GM23248 (cell line): ENCODE measurements at places on chromosomes 11 and 22.
A peak's percentile ranks its signal among the peaks of the same experiment; 100 is the strongest.

DNA sequence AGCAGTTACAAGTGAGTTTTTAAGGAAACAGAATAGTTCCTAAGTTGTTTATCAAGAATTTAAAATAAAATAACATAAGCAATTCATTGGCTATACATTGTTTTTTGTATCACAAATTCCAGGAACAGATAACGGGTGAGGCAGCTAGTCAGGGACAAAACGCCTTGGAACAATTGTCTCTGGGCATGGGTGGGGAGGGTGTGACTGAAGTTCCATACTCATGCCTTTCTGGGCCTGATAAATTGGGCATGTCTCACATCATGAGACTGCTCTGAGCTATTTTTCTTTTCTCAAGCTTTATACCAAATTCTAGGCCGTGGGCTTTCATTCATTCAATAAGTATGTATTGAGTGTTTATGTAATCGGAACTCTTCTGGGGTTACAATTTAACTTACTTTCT is 21.6 kb downstream of the FOLR3 start:
- peak; percentile 17 for DNase-seq

DNA sequence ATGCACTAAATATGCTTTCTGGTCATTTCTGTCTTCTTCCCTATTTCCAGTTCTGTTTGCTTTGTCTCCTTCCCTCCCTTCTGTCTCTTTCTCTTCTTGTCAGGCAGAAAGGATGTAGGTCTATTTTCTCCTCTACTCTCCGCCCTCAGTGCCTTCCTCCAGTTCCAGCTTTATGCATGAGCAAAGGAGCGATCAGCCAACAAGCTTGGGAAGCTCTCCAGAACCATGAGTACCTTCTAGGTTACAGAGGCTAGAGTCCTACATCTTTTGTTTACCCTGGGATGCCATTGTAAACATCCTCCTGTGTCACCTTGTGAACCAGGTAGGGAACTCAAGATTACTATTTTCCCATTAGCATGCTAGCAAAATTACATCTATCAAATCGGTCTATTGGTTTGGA is 7.9 kb upstream of the SPON1 start:
- no peak for DNase-seq

GRCh38 chr11:128171506-128171905 is 415.9 kb downstream of the ETS1 start:
- DNase-seq = peak; percentile 42

DNA sequence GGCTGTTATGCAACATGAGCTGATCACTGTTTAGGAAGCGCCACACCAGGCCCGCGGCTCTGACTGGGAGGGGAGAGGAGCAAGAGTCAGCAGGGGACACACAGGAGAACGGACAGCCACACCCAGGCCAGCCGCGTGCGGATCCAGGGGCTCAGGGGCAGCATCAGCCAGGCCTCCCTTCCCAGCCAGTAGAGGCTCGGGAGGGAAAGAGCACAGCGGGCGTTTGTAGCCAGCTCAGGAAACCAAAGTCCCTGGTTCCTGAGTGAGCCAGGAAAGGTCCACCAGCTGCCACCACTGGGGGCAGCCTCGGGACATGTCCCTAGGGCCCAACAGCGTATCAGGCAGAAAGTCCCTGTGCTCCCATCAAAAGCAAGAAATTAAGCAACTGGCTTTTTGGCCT is 71.8 kb upstream of the PITPNB start:
- peak; percentile 68 for DNase-seq

- no peak for DNase-seq
These were observed 26.7 kb downstream of the ALKBH3 start for GRCh38 chr11:43907028-43907975.

DNA sequence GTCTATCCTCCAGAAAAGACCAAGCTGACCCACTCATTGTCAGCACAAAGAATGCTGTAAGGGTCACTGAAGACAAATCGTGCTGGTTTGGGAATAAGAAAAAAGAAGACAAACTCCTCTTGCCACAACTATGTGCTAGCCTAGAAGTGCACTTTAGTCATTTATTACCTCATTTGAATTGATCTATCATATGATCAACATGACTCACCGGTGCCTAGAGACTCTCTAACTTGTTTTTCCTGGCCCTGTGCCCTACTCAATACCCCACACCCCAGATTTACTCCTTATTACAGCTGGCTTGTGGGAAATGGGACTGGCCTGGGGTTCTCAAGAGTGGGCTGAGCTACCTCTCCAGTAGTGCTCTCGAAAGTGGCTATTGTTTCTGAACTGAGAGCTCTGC is 35.9 kb upstream of the HORMAD2 start:
- DNase-seq = peak; percentile 96

DNA sequence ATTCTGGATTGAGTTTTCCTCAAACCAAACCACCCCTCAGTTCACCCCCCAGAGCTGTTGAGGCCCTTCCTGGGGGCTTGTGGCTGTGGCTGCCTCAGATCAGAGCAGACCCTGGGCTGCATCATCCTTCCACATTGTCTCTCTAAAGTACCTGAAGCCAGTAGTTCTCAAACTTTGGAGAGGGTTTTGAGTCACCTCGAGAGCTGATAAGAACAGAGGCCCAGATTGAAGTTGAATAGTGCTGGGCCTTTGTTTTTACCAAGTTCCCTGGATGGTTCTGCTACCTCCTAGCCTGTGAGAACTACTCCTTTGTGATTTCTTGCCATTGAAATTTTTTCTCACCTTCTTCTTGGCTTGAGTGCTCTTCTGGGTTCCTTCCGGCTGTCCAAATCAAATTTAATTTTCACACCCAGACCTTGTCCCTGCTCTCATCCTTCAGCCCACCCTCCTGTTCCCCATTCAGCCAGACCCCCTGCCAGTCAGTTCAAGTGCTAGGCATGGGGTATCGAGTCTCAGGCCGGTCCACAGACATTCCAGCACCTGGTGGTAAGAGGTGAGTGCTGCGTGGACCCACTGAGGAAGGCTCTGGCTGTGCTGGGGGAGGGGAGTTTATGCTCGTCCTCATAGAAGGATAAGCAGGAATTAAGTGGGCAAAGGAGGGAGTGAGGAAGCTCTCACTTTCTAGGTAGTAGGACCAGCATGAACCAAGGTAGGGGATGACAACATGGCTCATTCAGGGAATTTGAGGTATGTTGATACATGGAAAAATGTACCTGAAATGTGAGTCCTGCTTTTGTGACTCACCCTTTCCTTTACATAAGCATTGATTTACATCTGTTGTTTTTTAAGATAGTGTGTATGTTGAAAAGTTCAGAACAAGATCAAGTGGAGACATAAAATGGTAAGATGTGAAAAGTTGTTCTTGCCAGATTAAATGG is 116.5 kb downstream of the PTPRJ start:
- DNase-seq = no peak

DNA sequence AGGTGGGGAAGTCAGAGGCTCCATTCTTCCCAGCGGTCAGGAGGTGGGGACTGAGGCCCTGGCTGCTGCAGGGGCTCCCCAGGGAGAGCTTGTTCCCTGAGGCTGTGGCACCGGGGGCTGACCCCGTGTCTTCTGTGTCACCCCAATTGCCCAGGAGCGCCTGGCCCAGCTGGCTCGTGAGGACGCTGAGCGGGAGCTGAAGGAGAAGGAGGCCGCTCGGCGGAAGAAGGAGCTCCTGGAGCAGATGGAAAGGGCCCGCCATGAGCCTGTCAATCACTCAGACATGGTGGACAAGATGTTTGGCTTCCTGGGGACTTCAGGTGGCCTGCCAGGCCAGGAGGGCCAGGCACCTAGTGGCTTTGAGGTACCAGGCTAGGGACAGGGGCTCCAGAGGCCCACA is 53.2 kb downstream of the MYO7A start:
- no peak for DNase-seq

DNA sequence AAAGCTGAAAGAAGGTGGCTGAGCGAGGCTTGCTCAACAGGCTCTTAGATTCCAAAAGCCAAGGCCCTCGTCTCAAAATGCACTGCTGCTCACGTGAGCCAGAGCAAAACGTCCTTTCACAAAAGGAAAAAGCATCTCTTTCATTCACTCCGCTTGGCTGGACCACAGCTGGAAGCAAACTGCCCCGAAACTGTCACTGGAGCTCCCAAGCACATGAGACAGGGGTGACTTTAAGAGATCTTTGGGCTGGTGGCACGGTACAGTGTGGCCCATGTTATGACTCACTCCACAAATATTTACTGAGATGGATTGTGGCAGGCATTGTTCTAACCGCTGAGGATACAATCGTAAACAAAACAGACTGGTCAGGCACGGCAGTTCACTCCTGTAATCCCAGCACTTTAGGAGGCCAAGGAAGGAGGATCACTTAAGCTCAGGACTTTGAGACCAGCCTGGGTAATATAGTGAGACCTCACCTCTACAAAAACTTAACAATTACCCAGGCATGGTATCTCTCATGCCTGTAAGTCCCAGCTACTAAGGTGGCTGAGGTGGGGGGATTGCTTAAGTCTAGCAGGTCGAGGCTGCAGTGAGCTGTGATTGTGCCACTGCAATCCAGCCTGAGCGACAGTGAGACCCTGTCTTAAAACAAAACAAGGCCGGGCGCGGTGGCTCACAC is 3.6 kb downstream of the PLA2G6 start:
- DNase-seq = peak; percentile 87

GRCh38 chr11:20808328-20808727 is 138.9 kb downstream of the NELL1 start:
- no peak for DNase-seq

DNA sequence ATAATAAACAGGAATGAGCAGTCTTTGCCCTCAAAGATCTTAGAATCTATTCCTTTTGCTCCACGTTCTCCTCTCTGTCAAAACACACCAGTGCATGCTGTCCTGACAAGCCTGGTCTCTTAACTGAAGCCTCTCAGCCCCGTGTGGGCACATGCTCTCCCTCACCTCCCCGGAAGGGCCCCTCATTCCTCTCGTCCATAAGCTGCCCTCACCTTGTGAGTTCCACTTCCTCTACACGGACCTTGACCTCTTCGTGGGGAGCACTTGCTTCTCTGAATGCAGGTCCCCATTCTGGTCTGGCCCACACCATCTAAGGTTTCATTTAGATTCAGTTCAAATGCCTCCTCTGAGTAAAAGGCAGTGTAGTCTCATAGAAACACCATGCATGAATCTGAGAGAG is 412.3 kb upstream of the SYN3 start:
- no peak for DNase-seq

DNA sequence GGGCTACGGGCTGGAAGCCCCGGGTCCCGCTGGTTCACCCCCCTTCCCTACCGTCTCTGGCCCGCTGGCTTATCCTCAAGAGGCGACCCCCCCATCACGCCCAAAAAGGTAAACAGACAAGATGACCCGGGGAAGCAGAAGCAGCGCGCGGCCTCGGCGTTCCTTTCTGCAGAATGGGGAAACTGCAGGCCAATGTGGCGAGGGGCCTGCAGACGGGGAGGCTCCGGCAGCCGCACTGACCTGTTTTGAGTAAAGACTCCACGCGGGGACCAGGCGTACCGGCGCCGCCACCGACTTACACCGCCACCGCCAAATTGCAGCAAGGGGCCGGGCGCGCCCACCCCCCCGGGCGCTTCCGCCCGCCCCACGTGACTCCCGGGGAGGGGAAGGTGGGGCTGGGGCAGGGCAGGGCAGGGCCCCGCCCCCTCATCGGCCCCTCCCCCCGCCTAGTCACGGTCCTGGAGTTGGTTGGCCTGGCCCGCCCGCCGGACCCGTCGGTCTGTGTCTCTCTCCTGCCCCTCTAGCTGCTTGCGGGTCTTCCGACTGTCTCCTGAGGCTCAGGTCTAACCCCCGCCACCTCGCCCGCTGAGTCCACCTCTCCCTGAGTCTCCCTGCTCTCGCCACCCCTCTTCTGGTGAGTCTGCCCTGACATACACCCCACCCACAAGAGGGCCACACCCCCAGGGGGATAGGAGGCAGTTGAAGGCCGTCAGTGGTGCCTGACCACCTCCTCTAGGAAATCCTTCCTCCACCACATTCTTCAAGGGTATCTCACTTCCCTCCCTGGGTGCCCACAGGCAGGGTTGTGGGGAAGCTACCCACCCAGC is at the start of gene ARAP1:
Gene ARAP1 (minus strand): TSS at position 321 of the 827 bp plus-strand sequence. CDS start 25,280 bp downstream, outside the sequence.
- peak; percentile 81 for DNase-seq

- no peak for DNase-seq
These were observed 24.2 kb upstream of the UCP3 start for GRCh38 chr11:74033046-74033445.

GRCh38 chr11:123301013-123301591 is 106.1 kb upstream of the CLMP start:
- DNase-seq = peak; percentile 57

GRCh38 chr11:81211050-81211449 is 1522.6 kb downstream of the FAM181B start:
- no peak for DNase-seq

- DNase-seq = no peak
These were observed 631.4 kb upstream of the B3GAT1 start for GRCh38 chr11:135043434-135043833.

- peak; percentile 79 for DNase-seq
These were observed 6.0 kb upstream of the OR5B21 start for GRCh38 chr11:58513747-58514367.

- DNase-seq = peak; percentile 83
These were observed 11.7 kb downstream of the MIAT start for GRCh38 chr22:26669060-26669481.

DNA sequence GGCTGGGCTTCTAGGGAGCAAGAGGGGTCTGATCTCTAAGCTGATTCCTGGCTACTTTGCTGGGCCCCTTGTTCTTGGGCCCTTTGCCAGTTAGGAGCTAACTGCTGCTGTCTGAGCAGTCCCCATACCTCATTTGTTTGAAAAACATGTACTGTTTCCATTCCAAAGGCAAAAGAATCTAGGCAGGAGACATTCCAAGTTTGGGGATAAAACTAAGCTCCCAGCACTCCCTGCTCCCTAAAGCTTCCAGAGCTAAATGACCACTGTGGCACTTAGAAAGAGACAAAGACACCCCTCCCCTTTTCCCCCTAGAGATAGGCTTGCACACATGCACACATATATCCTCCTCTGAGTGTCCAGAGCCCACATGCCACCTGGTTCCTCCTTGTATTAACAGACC is 22.7 kb upstream of the RRM1 start:
- no peak for DNase-seq

DNA sequence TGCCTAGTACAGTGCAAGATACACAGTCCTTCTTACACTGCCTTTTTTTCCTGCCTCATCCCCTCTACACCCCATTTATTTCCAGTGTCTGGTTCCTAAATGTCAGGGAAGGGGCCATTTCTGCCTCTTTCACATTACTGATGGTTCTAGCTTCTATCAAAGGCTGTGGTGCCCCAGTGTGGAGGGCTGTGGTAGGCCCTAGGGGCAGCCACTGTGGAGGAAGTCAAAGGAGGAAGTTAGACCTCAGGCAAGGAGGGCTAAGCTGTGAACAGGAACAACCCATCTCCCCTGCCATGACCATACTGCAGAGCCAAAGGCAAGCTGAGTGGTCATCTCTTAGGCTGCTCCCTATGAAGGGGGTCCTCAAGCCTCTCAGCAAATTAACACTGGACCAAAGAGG is 81.9 kb upstream of the CRTAM start:
- DNase-seq = no peak

GRCh38 chr22:17501679-17502285 is 61.5 kb upstream of the SLC25A18 start:
- peak; percentile 70 for DNase-seq

DNA sequence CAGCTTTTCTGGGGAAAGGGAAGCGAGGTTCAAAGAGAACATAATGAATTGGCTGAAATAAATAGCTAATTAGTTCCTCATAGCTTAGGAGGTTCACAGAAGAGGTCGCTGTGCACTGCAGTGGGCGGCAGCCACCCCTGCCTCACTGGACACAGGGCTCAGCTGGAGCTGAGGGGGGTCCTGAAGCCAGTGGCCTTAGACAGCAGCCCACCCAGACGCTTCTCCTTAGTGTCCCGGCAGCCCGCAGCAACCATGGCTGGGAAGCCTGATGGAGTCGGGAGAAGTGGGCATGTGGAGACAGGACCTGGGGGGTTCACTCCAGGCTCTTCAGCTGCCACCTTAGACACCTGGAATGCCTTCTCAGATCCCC is 75.4 kb downstream of the TRIM29 start:
- no peak for DNase-seq

GRCh38 chr11:71240061-71240690 is 12.2 kb downstream of the SHANK2 start:
- no peak for DNase-seq
